ENCODE measurements at places on chromosomes 6 and 20. TPM values are rescaled to one million over a fixed set of nuclear protein-coding genes. Genes with fewer than 3 reads are reported as not detected.
A peak's percentile ranks its signal among the peaks of the same experiment; 100 is the strongest.

DNA sequence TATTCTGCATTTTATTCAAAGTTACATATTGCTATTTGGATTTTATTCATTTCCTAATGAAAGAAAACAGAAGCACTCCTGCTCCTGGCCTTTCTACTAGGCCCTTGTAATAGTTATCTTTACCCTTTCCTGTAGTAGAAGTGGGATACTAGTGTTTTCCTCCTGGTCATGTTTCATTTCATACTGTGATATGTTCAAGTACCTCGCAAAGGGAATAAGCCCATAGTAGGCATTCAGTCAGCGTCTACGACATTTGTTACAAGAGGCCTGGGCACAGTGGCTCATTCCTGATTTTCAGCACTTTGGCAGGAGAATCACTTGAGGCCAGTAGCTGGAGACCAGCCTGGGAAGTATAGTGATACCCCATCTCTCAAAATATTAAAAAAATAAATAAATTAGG is 154.1 kb downstream of the ARID1B start:
- no peak for DNase-seq

DNA sequence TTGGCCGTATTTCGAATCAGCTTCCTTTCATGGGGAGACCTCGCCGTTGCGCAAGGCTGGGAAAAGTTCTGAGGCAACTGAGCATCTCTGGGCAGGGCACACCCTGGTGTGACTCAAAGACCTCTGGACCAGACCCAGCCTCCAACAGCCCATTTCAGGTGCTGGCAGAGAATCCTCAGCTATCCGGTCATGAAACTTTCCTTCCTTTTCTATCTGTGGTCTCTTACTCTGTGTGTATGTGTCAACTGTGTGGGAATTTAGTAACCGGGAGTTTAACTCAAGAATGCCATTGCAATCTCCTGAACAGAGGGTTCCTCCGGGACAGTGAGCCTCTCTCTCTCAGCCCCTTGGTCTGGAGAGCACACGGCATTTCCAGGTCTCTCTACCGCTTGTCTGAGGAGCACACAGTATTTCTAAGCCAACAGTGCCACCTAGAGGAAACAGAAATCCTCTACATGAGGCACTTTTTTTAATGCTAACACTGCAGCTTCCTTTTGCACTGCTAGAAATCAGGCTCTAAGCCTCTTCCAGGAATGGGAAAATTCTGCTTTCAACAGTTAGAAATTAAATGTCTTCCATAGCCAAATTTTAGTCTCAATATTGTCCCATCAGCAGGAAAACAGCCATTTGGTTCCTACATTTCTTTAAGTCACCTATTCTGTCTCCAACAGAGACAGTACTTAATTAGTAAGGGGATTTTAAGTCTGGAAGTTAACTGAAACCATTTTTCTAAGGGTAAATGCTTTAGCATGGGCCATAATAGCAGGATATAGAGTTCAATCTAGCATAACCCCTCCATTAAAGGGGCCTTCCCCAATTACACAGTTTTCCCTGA is 32.7 kb downstream of the PLN start:
- peak; percentile 36 for DNase-seq

DNA sequence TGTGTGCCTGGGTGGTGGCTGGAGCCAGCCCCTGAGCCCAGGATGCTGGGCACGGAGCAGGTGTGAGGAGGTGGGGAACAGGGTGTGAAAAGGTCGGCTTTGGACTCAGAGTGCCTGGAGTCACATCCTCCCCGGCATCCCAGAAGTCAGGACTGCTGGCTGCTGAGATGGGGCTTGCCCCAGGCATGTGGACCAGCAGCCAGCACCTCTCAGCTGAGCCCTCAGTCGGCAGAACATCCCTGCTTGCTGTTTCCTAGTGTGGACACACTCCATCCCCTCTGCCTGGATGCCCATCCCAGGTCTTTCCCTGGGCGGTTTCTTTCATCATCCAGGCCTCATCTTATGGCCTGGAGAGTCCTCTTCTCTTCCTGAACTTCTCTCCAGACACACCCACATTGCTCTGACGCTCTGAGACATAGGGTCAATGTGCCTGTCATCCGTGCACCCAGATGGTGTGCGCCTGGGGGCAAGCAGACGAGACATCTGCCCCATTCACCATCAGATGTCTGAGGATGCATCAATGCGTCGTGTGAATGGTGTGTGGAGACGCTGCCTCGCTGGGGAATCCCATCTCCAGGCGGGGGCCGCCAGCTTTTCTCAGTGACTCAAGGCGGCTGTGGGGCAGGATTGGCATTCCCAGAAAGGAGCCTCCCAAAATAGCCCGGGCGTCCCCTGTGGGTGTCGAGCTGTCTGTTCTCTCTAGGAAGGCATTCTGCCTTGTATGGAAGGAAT is 104.2 kb downstream of the SYCP2 start:
- DNase-seq: no peak

DNA sequence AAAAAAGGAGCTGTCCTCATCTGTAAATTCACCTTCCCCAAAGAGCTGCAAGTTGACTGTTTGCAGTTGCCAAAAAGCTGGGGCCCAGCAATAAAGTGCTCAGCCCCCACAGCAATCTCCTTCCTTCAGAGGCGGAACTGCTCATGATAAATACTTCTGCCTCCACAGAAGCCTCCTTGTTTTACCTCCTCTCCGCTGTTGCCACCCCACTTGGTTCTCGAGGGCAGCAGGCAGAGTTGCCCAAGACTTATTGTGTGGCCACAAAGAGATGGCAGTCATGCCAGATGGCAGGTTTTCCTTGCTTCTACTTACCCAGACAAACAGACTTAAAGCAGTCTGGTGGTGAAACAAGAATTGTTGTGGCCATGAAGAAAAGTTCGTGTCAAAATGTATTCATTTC is 66.3 kb downstream of the SLX4IP start:
- DNase-seq: peak; percentile 35

GRCh38 chr6:155235087-155235486 is 28.7 kb upstream of the CLDN20 start:
- no peak for DNase-seq

DNA sequence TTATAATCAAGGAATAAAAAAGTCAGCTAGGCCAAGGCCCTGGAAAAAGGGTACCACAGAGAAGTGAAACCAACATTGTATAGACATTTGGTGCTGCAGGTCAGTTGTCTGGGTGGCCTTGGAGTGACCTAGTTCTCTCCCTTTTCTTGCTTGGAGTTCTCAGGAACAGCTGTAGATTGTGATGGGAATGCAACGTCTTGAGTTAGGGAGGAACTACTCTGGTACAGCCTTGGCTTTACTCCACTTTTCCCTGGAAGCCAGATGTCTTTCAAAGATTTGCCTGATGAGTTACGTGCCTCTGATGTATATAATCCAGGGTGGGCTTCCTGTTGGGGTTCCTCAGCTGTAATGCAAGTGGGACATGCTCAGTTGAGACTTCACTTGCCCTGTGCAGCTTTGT is 694.7 kb downstream of the HTR1B start:
- DNase-seq: no peak

The HELZ2 gene
- 26.4 TPM for total RNA-seq

The STX16 gene
- total RNA-seq: 45.4 TPM

GRCh38 chr6:84522135-84522549 is 242.3 kb downstream of the TBX18 start:
- DNase-seq: peak; percentile 55

The COX4I2 gene
- total RNA-seq: not detected

GRCh38 chr6:27972750-27973149 is 15.7 kb downstream of the OR2B6 start:
- no peak for DNase-seq
